ENCODE measurements at places on chromosomes 12 and 14. TPM values are rescaled to one million over a fixed set of nuclear protein-coding genes. Genes with fewer than 3 reads are reported as not detected.

The NRXN3 gene
- not detected for polyA plus RNA-seq

The SFSWAP gene
- polyA plus RNA-seq, result 24.2 TPM

The TAS2R19 gene
- polyA plus RNA-seq, result not detected

The LRTM2 gene
- not detected for polyA plus RNA-seq

The PRKD1 gene
- polyA plus RNA-seq, result 1.0 TPM

The TAS2R30 gene
- polyA plus RNA-seq, result 0.13 TPM
